ENCODE measurements at places on chromosomes 11 and 22.

DNA sequence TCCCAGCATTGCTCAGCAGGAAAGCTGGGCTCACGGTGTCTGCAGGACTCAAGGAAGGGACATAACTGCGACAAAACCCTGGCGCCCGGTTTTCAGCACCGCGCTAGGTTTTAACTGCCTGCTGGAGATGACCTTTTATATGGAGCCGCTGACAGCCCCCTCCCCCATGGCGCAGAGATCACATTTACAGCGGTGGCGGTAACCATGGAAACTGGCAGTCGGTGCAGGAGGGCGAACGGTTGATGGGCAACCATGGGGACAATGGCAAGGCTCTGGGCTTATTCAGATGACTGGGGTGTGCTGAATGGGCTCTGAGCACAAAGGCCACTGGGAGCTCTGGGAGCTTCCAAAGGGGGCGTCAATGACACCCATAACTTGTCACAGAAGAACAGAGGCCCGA, 37.2 kb downstream of the CELSR1 start:
- no peak for DNase-seq

DNA sequence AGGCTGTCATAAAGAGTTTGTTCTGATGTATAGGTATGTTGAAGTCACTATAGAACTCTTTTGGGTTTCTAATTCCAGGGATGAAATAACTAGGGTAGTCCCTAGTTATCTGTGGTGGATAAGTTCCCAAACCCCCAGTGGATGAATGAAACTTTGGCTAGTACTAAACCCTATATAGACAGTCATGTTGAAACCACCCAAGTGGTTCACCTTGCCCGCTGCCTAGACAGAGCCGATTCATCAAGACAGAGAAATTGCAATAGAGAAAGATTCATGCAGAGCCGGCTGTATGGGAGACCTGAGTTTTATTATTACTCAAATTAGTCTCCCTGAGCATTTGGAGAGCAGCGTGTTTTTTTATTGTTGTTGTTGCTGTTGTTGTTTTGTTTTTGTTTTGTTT, 23.8 kb upstream of the NUCB2 start:
- no peak for DNase-seq

GRCh38 chr11:107857550-107858216, 904 bp downstream of the SLC35F2 start:
- no peak for DNase-seq

DNA sequence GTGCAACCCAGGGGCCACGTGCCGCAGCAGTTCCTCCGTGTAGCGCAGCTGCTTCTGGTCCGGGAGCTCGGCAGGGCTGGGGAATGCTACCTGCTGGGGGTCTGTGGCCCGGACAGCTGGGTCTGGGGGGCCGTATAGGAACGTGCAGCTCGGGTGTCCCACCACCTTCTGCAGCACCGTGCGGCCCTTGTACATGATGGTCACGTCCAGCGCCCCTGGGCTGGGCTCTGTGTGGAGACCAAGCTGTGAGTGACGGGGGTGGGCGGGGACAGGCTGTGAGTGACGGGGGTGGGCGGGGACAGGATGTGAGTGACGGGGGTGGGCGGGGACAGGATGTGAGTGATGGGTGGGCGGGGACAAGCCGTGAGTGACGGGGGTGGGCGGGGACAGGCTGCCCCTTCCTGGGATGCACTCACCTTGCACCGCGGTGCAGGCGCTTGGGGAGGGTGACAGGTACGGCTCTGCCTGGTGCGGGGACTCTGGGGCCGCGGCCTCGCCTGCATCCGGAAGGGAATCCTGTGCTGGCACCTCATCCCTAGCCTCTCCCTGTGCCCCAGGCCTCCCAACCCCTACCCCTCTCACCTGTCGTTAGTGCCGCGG, 2.3 kb downstream of the IRF7 start:
- peak; percentile 86 for DNase-seq

- no peak for DNase-seq
Observed at GRCh38 chr22:17945156-17945887, 79.0 kb downstream of the MICAL3 start.

GRCh38 chr22:20487715-20488114, 7.9 kb downstream of the KLHL22 start:
- no peak for DNase-seq

- DNase-seq = no peak
Observed at GRCh38 chr22:37014415-37014806, 4.8 kb downstream of the TST start.

- no peak for DNase-seq
Observed at GRCh38 chr11:34194576-34195335, 89.3 kb downstream of the NAT10 start.

- no peak for DNase-seq
Observed at GRCh38 chr22:20029550-20030225, 8.8 kb downstream of the TANGO2 start.

- no peak for DNase-seq
Observed at GRCh38 chr22:27919942-27920755, 1.1 kb upstream of the PITPNB start.

GRCh38 chr11:86247608-86248007, 3.1 kb downstream of the EED start:
- no peak for DNase-seq

GRCh38 chr11:134655189-134655989, 243.3 kb upstream of the B3GAT1 start:
- DNase-seq = peak; percentile 10

- no peak for DNase-seq
Observed at GRCh38 chr11:74278721-74279161, 32.7 kb downstream of the P4HA3 start.

DNA sequence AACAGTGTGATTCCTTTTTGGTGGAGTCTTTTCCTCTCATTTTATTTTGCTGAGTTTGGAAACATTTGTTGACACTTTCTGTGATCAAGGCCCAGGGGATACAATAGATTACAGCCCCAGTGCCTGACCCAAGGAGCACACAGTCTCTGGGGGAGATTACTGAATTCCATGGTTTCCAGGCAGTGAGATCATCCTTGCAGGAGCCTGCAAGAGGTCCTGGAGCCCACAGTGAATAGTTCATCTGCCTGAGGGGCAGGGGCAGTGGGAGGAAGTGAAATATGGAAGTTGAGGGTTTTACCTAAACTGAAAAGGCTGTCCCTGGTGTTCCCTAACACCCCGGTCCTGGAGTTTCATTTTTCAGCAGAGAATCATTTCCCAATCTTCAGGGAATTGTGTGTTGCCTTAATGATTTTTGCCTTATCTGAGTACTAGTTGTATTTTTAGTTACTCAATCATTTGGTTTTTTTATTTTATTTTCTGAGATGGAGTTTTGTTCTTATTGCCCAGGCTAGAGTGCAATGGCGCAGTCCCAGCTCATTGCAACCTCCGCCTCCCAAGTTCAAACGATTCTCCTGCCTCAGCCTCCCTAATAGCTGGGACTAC, 7.7 kb downstream of the CCS start:
- no peak for DNase-seq

GRCh38 chr11:2446590-2447252, 1.9 kb downstream of the KCNQ1 start:
- no peak for DNase-seq

GRCh38 chr22:37375801-37376200, 51.5 kb downstream of the ELFN2 start:
- DNase-seq = no peak

DNA sequence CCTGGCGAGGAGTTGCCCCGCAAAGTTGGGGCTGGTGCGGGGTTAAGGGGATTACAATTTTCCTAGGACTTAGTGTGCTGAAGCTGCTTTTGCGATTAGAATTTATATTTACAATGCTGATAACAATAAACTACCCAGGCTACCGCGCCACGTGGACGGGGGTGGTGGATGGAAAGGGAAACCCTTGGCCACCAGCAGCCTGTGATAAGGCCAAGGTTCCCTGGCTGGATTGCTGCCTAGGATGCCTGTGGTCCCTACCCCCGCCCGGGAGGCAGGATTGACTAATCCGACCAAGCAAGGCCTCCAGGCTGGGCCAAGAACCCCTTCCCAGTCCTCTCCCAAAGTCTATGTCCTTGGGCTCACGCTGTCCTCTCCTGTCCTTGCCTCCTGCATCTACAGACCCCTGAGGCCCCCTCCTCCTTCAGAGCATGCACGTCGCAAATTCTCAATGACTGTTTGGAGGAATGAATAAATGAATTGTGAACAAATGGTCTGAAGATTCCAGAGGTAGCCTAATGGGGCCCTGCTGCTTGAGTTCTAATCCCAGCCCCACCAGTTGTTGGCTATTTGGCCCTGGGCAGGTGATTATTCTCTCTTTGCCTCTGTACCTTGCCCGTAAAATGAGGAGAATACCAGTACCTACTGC, 7.6 kb upstream of the CHKA start:
- DNase-seq = no peak

GRCh38 chr11:66004186-66004585, 1.9 kb downstream of the BANF1 start:
- no peak for DNase-seq

DNA sequence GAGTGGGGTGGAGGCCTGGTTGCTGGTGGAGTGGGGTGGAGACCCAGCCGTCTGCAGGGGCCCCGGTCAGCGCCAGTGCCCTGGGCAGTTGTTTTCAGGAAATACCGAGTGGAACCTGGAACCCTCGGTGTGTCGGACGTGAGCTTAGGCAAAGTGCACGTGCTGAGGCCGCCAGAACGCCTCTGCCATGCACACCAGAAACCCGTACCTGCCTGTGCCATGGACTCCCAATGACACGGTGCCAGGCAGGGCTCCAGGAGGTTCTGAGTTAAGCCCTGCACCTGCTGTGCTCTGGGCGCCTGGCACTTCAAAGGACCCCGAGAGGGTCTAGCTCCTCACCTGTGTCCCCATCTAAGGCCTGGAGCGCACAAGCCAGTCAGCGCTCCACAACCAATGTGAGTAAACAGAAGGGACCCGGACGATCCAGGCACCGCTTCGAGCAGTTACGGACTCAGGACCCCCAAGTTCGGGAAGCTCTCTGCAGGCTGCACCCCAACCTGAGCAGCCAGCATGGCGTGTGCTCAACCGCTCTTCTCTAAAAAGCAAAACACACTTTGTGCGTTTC, 12.3 kb downstream of the TOLLIP start:
- DNase-seq = no peak

GRCh38 chr11:110908401-110909105, 196.3 kb upstream of the ARHGAP20 start:
- no peak for DNase-seq

- no peak for DNase-seq
Observed at GRCh38 chr11:26201411-26201810, 130.5 kb upstream of the ANO3 start.

Measured in stimulated activated CD8-positive, alpha-beta memory T cell treated with anti-CD3 and anti-CD28 coated beads, Interleukin-4, amount 100 ng/mL, for 48 hours (primary cell).